ENCODE measurements at places on chromosomes 16 and 17.

DNA sequence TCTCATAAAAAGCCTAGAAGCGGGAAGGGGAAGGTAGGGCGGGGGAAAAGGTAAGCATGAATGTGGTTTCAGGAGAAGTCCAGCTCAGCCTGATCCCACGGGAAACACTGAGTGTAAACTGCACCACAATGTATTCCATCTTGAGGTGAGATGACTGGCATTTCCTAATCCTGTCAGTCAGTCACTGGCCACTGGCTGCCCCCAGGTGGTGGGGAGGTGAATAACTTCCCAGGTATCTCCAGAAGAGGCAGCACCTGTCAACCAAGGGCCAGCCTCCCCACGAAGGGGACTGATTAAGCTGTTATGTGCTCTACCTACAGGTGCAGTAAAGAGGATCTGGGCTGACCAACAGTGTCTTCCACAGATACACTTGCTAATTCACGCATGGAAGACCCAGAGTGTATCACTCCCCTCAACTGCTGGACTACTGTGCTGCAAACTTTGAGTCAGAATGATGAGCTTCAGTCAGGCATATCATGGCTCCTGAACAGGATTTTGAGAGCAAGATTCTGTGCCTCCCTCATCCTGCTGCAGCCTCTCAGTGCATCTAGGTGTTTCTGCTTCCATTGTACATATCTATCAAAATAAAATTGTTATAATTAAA lies 108.5 kb upstream of the CCL2 start:
- DNase-seq, result peak; percentile 55

GRCh38 chr16:9134739-9135138 lies 43.3 kb downstream of the HAPSTR1 start:
- peak; percentile 53 for DNase-seq

- DNase-seq, result peak; percentile 46
These were observed 668 bp downstream of the MMP15 start for GRCh38 chr16:58026139-58026704.

DNA sequence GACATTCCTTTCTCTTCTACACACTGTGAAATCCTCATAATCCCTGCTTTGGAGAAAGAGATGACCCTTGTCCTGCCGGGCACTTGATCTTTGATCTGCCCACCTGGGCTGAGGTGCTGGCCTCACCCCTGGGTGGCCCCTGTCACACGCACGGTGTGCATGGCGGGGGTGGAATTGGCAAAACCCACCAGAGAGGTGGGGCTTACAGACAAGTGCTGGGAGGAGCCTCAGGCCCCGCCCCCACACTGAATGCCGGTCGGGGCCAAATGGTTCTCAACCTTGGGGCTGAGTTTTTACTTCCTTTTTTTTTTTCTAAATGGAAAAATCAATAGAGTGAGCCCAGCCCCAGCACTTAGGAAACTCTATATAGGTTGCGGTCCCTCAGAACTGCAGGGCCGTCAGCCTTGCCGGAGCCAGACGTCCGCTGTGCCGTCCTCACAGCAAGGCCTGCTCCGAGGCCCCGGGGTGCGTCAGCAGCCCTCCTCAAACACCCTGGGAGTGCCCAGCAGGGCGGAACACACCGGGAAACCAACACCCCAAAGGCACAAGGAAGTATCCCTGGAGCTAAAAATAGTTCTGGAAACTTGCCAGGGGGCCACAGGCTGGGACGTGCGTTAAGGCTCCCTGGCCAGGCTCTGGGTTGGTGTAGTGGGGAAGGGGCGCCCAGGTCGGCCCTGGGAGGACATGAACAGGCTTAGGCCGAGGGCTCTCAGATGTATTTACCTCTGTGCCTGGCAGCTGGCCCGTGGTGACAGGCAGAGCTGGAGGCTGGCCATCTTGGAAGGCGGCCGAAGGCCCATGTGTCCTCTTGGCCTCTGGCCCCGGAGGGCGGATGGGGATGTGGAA lies 11.0 kb downstream of the GPRC5C start:
- DNase-seq, result peak; percentile 51

DNA sequence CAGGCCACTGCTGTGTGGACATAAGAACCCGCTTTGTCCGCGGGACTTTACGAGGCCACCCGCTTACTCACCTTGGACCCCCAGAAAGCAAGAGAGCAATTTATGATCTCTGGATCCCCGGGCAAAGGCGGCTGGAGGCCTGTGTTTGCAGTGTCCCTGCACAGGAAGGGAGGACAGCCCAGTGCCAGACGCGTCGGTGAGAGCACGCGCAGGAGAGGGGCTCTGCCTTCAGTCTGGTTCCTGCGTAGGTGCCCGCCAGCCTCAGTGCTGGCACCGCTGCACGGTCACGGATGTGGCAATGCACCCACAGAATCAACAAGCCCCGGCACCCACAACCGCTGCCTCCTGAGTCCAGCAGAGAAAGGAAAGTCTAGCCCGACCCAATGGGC lies 248.4 kb downstream of the C16orf95 start:
- no peak for DNase-seq

GRCh38 chr17:2170023-2170422 lies 115.1 kb downstream of the HIC1 start:
- no peak for DNase-seq

GRCh38 chr17:77145224-77145611 lies 4.4 kb downstream of the SEC14L1 start:
- no peak for DNase-seq

DNA sequence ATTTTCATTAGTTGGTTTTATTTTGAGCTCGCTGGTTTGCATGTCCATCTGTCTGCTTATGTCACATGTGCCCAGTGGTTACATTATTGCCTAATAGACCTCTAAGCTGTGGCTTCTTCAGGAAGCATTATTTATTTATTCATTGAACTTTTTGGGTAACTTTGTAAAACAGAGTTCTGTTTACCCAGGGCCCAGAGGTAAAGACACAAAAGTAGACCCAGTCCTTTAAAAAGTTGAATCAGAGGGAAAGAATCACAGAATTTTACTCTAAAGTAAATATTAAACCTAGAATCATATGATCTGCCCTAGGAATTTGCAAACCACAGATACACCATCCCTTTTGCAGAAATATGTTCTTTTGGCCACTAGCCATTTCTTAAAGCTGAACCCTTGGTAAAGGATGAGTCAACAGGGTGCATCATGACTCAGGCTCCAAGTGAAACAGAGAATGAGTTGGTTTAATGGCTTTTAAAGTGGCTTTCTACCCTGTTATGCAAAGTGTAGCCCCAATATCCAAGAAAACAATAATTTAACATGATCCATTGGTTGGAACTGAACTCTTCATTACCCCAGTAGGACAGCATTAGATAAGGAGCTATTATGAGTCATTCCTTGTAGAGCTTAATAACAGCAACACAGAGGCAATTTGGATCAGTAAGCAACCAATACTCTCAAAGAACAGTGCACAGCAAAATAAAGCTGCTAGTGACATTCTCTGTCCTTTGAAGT lies 236.3 kb downstream of the KCNJ2 start:
- no peak for DNase-seq

GRCh38 chr16:23434380-23434779 lies 18.6 kb downstream of the COG7 start:
- DNase-seq, result peak; percentile 83

DNA sequence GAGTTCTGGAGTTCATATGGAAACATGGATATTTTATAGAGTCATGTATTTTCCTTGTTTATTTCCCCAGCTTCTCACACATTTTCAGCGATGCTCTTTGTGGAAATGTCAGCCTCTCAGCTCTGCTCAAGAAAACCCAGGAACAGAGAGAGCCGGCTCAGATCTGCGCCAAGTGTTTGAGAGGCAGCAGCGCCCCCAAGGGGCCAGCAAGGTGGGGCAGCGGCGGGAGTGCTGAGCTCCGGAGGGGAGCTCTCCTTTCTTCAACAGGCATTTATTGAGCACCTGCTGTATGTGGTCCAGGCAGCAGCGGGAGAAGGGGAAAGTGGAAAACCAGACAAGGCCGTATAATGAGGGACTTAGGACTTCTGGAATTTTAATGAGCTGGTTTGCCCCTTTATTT lies 421.1 kb upstream of the C16orf82 start:
- DNase-seq, result peak; percentile 49

DNA sequence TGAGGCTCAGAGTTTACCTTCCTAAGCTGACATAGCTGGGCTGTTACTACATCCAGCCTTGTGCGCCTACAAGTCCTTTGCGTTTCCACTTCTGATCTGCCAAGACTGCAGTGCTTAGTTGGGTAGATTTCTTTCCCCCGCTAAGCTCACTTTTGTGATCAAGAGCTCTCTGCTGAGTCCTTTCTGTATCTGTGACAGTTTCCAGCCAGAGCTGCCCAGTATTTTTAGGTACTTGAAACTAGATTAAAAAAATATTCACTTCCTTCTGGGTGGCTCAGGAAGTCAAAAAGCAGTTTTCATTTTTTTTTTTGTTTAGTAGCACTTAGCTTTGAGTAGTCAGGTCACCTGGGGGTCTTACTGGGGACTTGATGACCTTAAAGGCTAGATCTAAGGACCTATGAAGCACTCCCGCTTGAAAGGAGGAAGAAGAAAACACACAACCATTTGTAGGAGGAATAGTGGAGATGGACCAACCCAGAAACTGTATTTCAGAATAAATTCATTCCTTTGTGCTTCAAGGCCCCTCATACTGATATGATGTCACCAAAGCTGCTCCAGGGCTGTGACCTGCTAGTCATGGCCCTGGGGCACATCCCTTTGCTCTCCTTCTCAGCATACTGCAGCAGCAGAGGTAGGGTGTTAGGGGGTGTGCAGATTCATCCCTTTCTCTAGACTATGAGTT lies 75.6 kb upstream of the HNF1B start:
- no peak for DNase-seq

DNA sequence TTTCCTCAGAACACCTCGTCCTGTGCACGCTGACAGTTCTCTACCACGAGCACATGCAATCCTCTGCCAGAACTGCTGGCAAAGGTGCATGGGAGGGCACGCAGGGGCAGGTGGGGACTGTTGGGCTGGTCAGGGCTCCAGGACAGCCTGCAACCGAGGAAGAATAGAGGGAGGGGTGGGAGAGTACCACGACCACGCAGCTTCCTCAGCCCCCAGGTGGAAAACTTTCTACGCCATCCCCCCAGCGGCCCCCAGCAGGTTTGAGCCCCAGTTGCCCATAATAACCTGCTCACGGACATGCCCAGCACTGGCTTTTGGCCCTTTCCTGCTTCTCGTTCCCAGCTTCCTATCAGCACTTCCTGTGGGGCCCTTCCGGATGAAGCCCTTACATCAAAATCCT lies 199.3 kb downstream of the C16orf95 start:
- no peak for DNase-seq

DNA sequence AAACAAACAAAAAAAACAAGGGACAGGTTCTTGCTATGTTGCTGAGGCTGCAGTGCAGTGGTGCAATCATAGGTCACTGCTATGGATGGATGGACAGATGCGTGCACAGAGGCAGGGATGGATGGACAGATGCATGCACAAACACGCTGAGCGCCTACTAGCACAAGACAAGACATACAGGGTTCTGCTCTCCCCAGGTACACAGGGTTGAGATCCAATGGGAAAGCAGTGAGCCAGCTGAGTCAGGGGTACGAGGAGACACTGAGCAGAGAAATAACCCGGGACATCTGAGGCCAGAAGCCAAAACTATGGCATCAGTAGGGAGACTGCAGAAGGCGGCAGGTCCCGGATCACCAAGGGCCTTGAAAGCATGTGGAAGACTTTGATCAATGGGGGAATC lies 6.2 kb downstream of the IL32 start:
- DNase-seq, result no peak

- no peak for DNase-seq
These were observed 115.1 kb upstream of the PMFBP1 start for GRCh38 chr16:72286936-72287620.

DNA sequence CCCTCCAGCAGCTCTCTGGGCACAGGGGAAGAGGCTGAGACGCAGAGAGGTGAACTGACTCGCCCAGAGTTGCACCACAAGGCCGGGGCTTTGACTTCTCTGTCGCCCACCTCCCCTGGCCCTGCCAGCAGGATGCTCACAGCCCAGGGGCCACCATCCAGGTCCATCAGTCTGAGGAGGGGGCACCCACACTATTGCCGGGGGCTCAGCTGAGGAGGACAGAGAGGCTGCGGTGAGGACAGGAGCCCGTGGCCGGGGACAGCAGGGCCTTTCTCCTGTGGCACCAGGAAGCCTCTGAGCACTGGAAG lies 32.6 kb downstream of the KDM8 start:
- no peak for DNase-seq

DNA sequence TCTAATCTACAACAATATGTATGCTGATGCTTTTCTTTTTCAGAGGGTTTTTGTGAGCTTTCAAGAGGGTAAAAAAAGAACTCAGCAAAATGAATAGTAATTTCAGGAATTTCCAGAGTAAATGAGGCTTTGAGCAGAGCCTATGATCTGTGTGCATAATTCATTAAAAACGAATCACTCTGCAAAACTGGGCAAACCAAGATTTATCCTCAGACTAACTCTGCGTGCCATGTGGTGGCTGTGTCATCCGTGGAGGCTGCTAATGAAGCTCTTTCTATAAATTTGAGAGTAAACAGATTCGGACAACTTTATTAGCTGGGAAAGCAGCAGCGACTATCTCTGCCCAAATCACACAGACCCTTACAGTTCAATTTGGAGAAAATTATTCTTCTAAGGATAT lies 83.8 kb downstream of the FOXL1 start:
- no peak for DNase-seq

DNA sequence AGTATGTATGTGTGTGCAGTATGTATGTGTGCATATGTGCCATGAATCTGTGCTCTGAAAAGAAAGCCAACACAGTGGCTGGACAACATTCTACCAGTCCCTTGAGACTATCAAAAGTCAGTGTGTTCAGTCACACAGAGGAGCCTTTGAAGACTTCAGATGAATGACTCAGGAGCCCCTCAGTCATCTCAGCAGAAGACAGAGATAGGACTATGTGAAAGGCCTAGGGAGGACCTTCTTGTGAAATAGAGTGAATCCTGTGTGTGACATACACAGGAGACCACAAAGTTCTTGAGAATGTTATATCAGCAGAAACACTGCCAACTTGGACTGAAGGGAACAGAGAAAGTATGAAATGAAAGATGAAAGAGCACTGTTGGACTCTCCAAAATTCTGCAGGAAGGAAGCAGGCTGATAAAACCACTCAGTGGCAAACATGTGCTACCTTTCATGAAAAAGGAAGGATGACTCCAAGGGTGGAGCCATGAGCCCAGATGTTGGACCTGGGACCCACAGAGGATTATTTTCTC lies 108.4 kb downstream of the METRNL start:
- DNase-seq, result no peak

DNA sequence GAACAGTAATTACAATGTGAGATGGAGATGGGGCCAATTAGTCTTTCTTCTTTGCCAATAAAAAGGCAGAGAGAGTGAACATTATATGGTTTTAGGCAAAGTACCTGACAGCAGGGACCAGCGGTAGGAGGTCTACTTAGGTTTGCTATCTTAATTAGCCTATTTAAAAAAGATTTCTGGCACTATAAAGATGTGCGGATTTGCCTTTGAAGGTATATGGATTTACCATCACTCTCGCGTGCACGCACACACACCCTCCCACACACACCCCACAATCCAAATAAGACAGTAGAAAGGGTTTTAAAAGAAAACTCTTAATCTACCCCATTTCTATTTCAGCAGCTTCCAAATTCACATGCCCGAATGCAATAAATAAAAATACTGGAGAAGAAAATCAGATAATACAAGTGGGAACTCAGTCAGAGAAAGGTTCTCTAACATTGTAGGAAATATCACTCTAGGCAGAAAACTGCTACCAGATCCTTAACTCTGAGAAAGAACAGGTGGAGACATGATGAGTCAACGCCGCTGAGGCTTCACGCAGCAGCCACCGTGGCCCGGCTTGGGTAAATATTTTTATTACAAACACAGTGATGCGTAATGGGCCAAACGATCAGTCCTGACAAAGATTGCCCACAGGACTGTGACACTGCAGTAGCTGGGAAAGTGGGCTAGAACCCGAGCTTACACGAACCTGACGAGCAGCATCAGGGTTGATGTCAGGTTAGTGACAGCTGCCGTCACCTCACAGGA lies 66.6 kb upstream of the AXIN2 start:
- no peak for DNase-seq
